Esophagus mucosa (tissue), 1 donor: ENCODE measurements at places on chromosomes 4 and X. TPM values are rescaled to one million over a fixed set of nuclear protein-coding genes. Genes with fewer than 3 reads are reported as not detected.

The DGAT2L6 gene
- total RNA-seq = not detected

The C4orf36 gene
- total RNA-seq = 2.4 TPM

The PNCK gene
- 1.00 TPM for total RNA-seq

The CPE gene
- total RNA-seq = 15.4 TPM

The CCKAR gene
- total RNA-seq = not detected

The FAM156A gene
- total RNA-seq = 6.8 TPM

The TRIM60 gene
- total RNA-seq = not detected

The ZDHHC15 gene
- 0.20 TPM for total RNA-seq

The HPGD gene
- 50.5 TPM for total RNA-seq

The MUC7 gene
- not detected for total RNA-seq

DNA sequence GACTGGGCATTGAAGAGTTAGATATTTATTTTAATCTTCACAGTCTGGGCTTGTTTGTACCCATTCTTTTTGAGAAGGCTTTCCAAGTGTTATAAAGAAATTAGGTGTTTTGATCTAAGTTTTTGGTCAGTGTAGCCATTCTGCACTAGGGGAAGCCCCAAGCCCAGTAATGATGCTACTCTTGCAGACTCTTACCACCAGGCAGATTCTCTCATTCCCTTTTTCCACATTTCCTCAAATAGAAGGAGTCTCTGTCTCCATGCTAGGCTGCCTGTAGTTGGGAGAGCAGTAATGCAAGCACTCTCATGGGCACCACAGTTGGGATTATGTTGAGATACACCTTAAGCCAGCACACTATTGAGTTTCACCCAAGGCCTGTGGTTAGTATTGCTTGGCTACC, 21.5 kb downstream of the CDX4 start:
- no peak for ATAC-seq

- no peak for ATAC-seq
Observed at GRCh38 chr4:77734928-77735327, 84.2 kb downstream of the CNOT6L start.

DNA sequence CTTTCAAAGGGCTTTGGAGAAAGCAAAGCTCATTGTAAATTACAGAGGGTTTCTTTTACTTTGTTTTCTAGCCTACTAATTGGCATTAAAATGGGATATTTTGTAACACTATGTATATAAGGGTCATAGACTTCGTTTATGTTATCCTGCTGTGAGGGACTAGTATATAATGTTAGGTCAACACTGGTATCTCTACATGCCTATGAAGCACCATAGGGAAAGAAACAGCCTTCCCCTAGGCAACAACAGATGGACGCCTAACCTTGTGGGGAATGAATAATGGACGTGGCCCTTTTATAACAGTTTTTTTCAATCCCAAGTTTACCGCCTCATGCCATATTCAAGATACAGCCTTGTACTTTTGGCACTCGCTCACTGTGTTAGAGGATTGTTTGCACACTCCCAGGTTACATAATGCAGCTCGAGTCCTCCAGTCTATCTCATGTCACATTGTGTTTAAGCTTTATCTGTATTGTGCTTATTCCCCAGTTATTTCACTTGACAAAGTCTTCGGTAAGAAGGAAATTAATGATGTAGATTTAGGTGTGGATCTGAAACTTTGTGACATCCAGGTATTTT, 711.0 kb downstream of the RPA4 start:
- no peak for ATAC-seq

DNA sequence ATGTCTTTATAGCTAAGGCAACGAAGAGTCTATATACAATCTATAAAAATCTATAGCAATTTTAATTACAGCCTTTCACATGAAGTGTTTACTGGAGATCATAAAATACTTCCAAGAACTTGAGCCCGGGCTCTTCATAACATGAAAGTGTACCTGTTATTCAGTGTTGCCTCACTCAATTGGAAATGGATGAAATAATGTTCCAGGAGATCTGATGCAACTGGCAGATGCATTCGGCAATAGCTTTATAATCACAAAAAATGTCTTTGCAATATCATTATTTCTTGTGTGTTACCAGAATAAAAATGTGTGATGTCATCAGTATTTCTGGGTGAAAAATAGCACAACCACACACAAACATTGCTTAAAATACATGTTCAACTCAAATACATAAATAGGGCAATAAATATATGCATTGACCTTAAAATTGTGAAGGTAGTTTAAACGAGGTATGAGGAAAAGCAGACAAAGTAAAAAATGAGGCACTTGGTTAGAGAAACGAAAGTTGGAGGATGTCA, 1266.8 kb upstream of the PCDH7 start:
- ATAC-seq = no peak

GRCh38 chrX:94961730-94962129, 1287.7 kb downstream of the FAM133A start:
- ATAC-seq = no peak

- no peak for ATAC-seq
Observed at GRCh38 chr4:70463335-70463734, 8.7 kb upstream of the MUC7 start.

DNA sequence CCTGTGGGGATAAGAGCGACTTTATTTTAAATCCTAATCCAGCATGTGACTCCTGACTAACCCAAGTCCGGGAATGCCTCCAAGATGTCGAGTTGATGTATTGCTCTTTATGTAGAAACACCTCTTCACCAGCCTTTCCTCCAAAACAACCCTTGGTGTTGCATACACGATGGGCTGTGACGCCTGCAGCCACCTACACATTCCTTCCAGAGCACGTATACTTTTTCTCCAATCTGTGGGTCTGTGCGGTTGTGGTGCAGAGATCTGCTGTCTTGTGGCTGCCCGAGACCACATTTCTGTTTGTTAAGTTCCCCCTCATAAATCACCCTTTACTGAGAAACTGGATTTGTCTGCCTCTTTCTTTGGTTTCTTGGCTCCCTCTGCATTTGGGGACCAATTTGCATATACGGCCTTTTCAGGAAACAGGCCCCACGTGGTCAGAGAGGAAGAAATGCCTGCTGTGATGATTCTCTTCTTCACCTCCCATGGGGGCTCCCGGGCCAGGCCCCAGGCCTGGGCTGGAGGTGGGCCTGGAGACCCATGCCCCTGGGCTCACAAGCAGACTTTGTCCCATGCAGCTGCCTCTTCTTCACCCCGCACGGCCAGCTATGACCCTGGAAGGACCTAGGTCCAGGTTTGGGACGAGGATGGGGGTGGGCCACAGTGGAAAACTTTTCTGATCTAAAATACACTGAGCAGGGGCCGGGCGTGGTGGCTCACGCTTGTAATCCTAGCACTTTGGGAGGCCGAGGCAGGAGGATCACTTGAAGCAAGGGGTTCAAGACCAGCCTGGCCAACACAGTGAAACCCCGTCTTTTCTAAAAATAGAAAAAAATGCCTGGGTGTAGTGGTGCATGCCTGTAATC, 21.4 kb upstream of the AFAP1 start:
- peak; percentile 72 for ATAC-seq

DNA sequence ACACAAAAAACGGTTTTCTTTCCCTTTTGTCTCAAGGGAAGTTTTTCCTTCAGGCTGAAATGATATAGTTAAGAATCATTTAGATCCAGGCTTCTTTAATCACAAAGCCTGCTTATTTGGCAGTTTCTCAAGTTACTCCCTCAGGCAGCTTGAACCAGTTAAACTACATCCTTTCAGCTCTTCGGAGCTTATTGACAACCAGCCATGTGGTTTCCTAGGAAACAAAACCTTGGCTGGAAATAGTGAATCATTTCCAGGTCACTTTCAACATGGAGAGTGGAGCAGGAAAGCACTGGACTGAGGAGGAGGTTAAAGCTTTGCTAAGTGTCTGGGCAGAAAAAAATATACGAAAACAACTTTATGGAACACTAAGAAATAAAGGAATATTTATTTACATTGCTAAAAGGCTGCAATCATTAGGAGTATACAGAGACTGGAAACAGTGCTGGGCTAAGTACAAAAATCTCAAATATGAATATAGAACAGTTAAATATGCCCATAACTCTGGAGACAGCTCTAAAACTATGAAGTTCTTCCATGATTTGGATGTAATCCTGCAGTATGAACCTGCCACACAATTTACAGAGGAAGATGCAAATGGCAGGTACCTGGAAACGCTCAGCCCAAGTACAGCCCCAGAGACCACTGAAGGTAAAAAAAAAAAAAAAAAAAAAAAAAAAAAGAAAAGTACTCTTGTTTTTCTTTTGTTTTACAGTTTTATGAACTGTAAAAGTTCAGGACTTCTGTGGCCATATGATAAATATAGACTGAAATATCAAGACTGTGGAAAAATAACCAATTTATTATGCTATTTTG, 23.2 kb upstream of the AASDH start:
- ATAC-seq = peak; percentile 95

DNA sequence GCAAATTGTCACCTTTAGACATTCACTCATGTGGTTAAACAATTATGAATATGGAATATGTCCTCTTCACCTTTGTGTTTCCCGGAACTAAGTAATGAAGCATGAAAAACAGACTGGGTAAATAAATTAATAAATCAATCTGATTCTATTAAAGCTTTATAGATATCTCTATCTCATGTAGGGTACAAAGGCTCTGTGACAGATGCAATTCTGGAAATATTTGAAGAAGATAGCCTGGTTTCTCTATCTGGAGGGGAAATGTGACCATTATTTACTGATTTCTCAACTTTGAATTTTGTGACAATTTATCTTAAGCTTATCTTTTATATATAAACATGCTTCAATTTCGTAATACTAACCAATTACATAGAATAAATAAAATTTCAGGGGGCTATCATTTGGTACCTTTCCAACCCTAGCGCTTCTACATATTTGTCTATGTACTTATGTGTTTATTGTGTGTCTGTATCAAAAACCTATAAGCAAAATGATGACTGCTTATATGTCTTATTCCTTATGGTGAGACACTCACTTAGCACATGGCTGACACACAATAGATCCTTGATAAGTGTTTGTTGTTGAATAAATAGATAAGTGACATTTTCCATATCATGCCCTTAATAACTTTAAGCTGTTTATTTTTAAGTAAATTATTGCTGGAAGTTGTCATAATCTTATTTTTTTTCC, 9.9 kb downstream of the CTSO start:
- no peak for ATAC-seq

DNA sequence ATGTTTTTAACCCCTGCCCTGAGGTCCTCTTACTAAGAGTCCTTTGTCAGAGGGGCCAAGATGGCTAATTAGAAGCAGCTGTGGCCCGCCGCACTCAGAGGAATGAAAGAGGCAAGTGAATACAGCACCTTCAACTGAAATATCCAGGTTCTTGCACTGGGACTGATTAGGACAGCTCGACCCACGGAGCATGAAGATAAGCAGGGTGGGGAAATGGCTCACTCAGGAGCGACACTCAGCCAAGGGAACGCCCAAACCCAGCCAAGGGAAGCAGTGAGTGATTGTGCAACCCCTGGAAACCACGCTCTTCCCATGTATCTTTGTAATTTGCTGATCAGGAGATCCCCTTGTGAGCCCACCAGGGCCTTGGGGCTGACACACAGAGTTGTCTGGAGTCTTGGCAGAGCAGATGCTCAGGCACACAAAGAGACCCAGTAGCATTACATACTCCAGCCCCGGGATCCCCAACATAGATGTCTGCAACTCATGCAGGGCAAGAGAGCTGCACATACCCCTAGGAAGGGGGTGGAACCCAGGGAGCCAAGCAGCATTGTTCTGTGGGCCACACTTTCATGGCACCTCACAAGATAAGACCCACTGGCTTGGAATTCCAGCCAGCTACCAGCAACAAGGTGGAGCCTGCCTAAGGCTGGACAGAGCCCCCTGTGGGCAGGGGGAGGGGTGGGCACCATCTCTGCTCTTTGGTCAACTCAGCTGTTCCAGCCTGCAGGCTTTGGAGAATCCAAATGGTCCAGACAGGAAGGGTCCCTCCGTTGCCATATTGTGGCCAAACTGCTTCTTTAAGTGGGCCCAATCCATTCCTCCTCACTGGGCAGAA, 23.3 kb downstream of the F8A3 start:
- ATAC-seq = no peak

DNA sequence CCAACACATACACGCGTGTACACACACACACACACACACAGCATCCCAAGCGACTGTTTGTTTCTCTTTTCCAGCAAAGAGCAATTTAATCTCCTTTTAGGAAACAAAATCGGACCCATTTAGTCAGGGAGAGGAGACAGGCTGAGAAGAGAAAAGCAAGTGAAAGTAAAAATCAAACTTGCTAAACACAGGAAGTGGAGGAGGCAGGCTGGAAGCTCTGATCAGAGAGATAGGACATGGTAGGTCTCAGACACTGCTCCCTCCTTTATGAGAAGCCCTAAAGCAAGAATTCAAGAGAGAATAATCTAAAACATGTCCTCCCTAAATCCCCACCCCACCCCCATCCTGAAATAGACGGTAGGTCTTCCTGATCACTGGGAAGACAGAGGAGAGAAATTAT, 62.3 kb downstream of the GPC3 start:
- no peak for ATAC-seq

GRCh38 chr4:106255195-106255594, 60.8 kb downstream of the TBCK start:
- ATAC-seq = no peak

DNA sequence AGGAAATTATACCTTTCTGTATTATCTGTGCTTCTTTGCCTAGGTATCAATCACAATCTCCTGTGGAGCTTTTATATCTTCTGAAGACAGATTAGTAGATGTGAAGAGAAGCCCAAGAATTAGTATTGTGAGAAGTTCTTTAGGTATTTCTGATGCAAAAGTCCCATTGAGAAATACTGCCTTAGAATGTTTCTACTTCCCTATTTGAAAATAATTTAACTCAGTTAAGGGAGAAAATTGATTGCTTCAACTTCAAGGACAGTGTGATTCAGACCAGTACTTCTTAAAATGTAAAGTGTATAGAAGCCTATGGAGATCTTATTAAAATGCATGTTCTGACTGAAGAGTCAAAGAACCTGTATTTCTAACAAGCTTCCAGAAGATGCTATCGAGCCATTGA, 9.0 kb downstream of the EIF1AX start:
- ATAC-seq = no peak

GRCh38 chr4:112517067-112517634, 1.2 kb upstream of the NEUROG2 start:
- no peak for ATAC-seq

DNA sequence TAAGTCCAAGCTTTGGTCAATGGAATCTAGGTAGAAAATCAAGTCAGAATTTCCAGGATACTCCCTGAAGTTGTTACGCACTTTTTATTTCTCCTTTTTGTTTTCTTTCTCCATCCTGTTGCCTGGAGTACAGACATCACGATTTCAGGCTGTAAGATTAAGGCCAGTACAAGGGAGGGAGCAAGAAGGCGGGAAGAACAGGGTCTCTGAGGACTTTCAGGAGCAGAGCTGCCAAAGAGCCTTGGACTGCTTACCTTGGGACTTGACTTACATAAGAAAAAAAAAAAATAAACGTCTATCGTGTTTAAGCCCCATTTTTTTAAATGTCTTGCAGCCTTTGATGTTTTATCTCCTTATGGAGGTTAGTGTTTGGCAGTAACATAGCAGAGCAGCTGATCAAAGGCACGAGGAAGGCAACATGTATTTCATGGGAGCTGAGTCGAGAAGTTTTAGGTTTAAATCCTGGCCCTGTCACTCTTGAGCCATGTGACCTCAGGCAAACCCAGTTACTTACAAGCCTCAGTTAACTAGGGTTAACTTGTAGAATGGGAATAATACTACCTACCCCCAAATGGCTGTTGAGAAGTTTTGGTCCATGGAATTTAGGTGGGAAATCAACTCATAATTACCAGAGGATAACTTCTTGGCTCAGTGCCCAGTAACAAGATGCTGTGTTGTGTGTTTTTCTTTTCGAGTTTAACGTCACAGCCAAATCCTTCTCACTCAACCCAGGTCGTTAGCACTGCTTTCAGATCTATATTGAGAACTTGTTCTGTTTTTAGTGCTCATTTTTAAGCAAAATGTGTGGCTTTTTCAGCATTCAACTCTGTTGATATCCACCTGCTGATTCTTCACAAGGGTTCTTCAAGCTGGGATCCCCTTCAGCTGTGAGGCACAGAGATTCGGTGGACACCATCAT, 106.8 kb downstream of the CLNK start:
- no peak for ATAC-seq
